Skin of body (tissue), 3 donors: ENCODE measurements at places on chromosomes 3 and 15. TPM values are rescaled to one million over a fixed set of nuclear protein-coding genes. Genes with fewer than 3 reads are reported as not detected.

- DNase-seq: no peak
Measured at GRCh38 chr15:95327661-95328060, 1002.8 kb upstream of the NR2F2 start.

GRCh38 chr3:131004603-131005002, 22.0 kb downstream of the ASTE1 start:
- DNase-seq: no peak

- DNase-seq: no peak
Measured at GRCh38 chr3:120064641-120065040, 29.6 kb downstream of the GSK3B start.

DNA sequence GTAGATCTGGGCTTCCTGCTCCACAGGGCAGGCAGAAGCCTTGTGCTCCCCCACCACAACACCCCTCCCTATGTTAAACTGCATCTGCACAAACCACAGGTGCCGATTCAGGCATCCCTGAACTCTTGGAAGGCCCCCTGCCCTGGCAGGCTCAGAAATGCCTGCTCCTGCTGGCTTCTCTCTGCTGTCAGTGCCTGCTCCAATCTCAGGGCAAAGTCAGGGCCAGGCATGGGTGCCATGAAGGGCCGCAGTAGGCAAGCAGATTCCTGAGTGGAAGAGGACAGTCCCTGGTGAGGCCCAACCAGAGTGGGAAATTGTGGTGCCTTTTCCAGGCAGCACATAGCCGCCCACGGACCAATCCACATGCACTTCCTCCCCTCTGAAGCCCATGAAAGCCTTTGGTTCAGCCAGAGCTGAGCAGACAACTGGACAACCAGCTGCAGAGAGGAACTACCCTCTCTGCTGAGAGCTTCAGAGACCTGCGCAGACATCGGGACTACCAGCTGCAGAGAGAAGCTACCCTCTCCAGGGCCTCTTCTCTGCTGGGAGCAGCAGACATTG, 13.6 kb downstream of the PRR20G start:
- DNase-seq: no peak

GRCh38 chr3:85170646-85171045, 211.9 kb downstream of the CADM2 start:
- no peak for DNase-seq

GRCh38 chr15:98650417-98651035, 2.2 kb downstream of the IGF1R start:
- DNase-seq: peak; percentile 42

GRCh38 chr3:43699864-43700263, 9.1 kb downstream of the ABHD5 start:
- DNase-seq: no peak

GRCh38 chr3:123750209-123750608, 133.9 kb downstream of the MYLK start:
- no peak for DNase-seq

DNA sequence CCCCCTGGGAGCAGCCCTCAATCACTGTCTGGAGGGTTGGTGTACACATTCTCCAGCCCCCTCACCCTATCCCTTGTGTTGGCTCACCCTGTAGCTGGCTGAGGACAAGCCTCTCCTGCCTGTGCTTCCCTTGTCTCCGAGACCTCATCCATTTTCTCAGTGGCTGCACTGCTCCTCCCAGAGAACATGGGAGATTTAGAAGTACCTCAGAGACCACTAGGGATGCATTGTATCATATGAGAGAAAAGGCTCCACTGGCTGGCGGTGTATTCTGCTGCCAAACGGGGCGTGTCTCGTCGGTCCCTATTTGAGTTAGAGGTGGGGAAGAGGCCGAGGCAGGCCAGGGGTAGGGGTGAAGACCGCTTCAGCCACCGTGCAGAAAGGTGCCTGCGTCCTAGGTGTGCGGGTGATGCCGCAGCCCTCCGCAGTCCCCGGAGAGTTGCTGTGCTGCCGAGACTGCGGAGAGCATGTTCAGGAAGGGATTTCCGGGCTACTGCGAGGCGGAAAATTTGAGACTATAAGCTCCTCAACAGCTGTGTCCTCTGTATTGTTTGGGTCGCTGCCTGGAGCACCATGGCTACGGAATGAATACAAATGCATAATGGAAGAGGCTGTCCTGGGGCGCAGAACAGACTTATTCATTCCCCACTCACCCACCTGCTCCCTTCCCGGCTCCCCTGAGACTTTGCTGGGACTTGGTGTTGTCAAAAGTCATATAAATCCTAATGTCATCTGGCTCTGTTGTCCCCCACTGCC, 43.8 kb downstream of the SPSB4 start:
- DNase-seq: peak; percentile 93

DNA sequence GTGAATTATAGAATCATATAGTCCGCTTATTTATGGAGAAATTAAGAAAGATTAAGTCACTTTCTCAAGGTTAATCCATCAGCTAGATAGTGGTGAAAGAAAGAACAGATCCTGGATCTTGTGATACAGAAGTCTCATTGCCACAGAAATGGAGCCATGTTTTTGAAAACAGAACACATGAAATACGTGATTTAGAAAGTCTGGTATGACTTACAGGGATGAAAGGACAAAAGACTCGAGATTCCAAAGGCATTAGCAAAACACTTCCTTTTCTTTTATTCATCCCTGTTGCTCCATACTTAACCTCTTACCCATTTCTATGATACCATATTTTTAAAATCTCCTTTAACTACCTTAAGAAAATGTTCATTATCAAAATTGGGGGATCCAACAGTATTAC, 40.0 kb upstream of the TEX9 start:
- no peak for DNase-seq

- no peak for DNase-seq
Measured at GRCh38 chr3:78732893-78733292, 1034.9 kb downstream of the ROBO1 start.

GRCh38 chr3:39468108-39468436, 592 bp downstream of the MOBP start:
- no peak for DNase-seq

DNA sequence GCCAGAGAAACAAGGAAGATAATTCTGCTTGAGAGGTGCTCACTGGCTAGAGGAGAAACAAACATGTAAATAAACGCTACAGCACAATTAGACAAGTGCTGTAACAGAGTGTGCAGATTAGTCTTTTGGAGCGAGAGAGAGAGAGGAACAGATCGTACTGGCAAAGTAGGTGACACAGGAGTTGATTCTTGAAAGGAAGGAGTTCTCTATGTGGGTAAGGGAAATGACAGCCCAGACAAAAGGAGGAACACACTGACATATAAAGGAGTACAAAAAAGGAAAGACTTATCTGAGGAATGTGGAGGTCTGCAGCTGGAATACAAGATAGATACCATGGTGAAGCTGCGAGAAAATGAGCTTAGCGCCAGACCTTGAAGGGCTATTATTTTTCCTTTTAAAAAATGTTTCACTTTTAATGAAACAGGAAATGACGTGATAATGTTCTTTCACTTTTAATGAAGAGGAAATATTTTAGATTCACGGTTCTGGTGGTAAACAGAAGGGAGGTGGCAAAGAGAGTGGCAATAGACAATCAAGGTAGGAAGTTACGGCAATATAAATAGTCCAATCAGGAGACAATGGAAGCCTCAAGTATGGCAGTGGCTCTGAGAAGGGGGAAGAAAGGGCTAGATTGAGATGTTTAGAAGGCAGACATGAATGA, 202.9 kb downstream of the VPS13C start:
- DNase-seq: no peak

- no peak for DNase-seq
Measured at GRCh38 chr15:34808016-34808415, 12.7 kb upstream of the ACTC1 start.

DNA sequence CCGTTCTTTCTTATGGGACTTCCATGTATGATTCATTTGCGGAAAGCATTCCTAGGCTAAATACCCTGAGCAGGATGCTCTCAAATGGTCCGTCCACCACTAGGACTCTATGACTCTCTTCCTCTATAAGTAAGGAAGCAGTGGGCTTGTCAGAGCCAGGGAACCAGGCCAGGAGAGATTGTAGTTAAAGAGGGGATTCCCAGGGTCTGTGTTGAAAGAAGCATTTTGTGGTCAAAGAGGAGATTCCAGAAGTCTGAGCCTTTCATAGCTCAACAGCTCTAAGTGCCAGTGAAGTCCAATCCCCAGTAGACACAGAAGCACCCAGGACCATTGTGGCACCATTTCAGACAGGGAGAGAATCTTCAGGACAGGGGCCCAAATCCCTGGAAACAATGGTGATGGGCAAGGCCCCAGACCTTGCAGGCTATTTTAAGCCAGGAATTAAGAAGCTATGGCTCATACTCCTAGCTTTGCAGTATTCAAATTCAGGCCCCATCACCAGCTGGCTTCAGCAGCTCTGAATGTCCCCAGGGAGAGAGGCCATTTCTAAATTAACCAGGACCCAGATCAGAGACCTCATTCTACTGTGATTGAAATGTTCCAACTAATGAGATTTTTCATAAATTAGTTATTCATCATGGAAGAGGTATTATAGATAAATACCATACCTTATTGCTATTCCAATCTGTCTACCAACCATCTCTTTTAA, 81.7 kb downstream of the CD47 start:
- no peak for DNase-seq

DNA sequence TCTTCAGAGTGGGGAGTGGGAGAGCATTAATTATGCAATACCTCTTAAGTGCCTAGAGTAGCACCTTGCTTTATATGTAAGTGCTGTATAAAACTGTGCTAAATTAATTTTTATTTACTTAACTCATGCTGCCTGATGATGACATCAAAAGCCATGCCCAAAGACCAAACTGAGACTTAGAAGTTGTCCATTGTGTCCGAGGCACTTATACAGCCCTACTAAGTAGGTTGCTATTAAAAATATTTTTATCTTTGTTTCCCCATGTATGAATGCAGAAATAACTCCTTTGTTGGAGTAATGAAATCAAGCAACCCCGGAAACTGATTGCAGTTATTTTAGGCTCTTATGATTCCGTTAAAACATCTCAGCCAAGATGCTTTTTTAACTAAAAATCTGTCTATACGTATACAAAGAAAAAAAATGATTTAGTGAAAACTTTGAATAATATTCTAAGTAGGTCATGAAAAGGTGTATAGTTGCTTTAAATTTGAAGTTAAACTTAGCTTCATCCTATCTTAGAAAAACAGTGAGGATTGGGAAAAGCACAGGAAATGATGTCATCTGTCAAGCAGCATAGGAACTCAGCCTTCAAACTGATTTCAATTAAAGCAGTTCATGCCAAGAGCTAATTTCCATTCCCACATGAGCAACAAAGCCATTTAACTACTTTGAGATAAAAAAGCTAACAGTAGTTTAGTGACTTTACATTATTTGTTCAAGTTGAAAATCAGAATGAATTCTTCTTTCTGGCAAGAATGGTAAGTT, 43.0 kb downstream of the FBN1 start:
- peak; percentile 94 for DNase-seq

DNA sequence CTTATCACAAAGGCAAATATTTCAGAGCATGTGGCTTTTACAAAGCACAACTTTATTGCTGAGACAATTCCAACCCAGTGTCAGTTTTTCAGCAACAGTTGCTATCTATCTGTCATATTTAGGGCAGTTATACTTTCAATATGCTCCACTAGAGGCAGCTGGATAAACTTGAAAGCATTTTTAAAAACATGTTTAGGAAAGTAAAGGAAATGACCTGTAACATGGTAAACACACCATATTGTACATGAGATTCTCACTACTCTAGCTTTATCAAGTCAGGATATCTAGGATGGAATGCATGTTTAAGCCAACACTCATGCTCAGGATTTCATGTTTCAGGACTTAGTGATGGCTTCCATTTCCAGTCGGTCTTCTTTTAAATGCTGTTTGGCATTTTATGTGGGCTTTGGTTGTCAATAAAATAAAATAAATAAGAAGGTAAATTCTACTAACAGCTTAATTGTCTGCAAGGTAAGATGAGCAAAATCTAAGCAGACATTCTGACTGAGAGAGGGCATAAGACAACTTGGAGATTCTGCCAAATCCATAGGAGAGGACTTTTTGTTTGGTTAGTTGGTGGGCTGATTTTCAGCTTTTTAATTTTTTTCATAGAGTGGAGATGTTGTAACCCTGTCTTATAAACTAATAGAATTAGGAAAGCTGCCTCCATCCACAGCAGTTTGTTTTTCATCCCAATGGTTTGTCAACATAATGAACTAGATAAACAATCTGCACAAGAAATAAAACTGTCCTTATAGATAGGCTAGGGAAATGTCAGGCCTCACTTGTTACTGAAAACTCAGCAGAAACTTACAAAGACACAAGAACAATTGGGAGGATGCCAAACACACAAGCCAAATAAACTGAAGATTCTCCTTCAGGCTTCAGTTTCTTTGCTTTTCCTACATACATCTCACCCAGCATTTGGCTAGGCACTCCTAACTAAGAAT, 63.4 kb upstream of the CPB1 start:
- DNase-seq: peak; percentile 57

- DNase-seq: no peak
Measured at GRCh38 chr3:126518779-126519177, 1.2 kb upstream of the UROC1 start.

- DNase-seq: no peak
Measured at GRCh38 chr3:61617041-61617440, 55.7 kb downstream of the PTPRG start.

- DNase-seq: no peak
Measured at GRCh38 chr3:158167737-158168557, 58.1 kb downstream of the RSRC1 start.

DNA sequence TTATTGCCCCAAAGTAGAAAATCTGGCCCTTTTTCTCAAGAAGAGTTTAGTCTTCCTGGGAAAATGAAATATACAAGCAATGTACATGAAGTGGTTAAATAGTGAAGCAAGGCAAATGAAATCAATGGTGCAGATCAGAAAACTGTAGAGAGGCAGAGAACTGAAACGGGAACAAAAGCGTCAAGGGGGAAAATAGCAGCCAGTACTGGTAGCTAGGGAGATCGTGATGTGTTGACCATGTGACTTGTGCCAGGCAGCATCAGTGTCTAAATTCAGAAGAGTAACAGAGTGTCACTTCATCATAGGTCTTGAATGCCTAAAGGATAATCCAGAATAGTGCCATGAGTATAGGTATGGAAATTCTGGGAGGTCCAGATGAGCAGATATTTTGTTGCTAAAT, 163.1 kb downstream of the CHL1 start:
- DNase-seq: no peak

CPA3 gene
- 34.4 TPM for total RNA-seq

HAPLN3 gene
- 4.4 TPM for total RNA-seq

TMEM41A gene
- 19.6 TPM for total RNA-seq

RPL4 gene
- 1,302 TPM for total RNA-seq

C3orf85 gene
- not detected for total RNA-seq

MB21D2 gene
- 14.4 TPM for total RNA-seq

DPPA4 gene
- total RNA-seq: 1.5 TPM

ARGFX gene
- not detected for total RNA-seq

GDPGP1 gene
- 2.6 TPM for total RNA-seq

IL17RE gene
- 6.3 TPM for total RNA-seq
